Naive thymus-derived CD8-positive, alpha-beta T cell (primary cell): ENCODE measurements at places on chromosomes 16 and 17. TPM values are rescaled to one million over a fixed set of nuclear protein-coding genes. Genes with fewer than 3 reads are reported as not detected.

The TCAP gene
- total RNA-seq, result 10.3 TPM

DNA sequence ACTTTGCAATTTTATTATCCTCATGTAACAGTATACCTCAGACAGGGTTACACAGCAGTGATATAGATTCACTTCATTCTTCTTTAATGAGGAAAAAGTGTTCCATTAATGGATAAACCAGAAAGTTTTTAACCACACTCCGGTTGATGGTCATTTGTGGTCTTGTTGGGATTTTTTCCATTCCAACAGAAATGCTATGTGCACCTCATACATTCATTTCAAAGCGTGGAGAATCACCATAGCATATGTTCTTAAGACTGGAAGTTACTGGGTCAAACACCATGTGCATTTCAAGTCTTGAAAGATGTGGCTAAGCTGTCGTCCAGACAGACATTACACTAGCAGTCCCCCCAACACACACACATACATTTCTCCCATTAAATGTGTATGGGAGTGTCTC is 245.8 kb upstream of the CDH5 start:
- H3K27me3 ChIP-seq, result peaks cover 26% of the 10 kb centered on the region
- no peak overlapping the region for H3K27ac ChIP-seq
- no peak for DNase-seq
- no peaks in the 10 kb centered on the region for H3K36me3 ChIP-seq

- no peak for DNase-seq
- H3K27ac ChIP-seq, result no peak overlapping the region
- no peaks in the 10 kb centered on the region for H3K4me1 ChIP-seq
- no peaks in the 10 kb centered on the region for H3K36me3 ChIP-seq
- no peak overlapping the region for H3K4me3 ChIP-seq
Observed at GRCh38 chr17:77564278-77564920, 394.1 kb upstream of the TNRC6C start.

GRCh38 chr16:85686912-85687591 is 1.7 kb downstream of the GINS2 start:
- H3K4me1 ChIP-seq, result peaks cover 6% of the 10 kb centered on the region
- DNase-seq, result peak; percentile 19
- H3K27me3 ChIP-seq, result peaks cover 9% of the 10 kb centered on the region

- H3K4me3 ChIP-seq, result no peak overlapping the region
- DNase-seq, result no peak
- peaks cover 7% of the 10 kb centered on the region for H3K36me3 ChIP-seq
- H3K27ac ChIP-seq, result no peak overlapping the region
Observed at GRCh38 chr17:73679476-73679875, 35.2 kb upstream of the SDK2 start.
